Activated CD4-positive, alpha-beta memory T cell treated with anti-CD3 and anti-CD28 coated beads for 36 hours (primary cell): ENCODE measurements at places on chromosomes 2 and 18. TPM values are rescaled to one million over a fixed set of nuclear protein-coding genes. Genes with fewer than 3 reads are reported as not detected.

The TMEM200C gene
- total RNA-seq: not detected

The ACTR2 gene
- total RNA-seq: 406 TPM

The UGT1A8 gene
- not detected for total RNA-seq

The ABHD3 gene
- total RNA-seq: 22.1 TPM

The SOX11 gene
- total RNA-seq: not detected

The TIGD1 gene
- total RNA-seq: 7.2 TPM

The IGFBP5 gene
- total RNA-seq: not detected

The SESTD1 gene
- total RNA-seq: 11.6 TPM

The WIPF1 gene
- total RNA-seq: 170 TPM

The OST4 gene
- total RNA-seq: 307 TPM

The CHN1 gene
- total RNA-seq: 3.8 TPM

The ZNF396 gene
- total RNA-seq: 0.93 TPM

GRCh38 chr2:18861951-18862350 is 272.6 kb upstream of the NT5C1B start:
- no peak for DNase-seq

GRCh38 chr2:53234548-53234903 is 533.1 kb upstream of the CHAC2 start:
- no peak for DNase-seq

- peak; percentile 57 for DNase-seq
These were observed 47.5 kb upstream of the ACSL3 start for GRCh38 chr2:222813177-222813843.

DNA sequence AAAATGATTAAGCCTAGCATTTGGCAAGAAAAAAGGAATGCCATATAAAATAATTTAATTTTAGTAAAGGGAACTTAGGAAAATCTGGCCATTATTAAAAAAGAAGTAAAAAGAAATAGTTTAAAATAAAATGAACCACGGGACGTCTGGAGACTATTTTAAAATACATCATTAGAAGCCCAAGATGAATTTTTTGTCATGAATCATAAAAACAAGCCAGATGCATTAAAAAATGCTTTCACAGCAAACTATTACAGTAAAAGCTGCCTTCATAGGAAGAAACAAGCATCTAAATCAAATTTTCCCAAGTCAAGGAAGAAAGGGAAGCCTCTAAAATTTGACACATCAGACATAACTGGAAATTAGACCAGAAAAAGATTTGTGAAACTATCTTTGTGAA is 33.0 kb downstream of the COL5A2 start:
- no peak for DNase-seq

- DNase-seq: no peak
These were observed 27.3 kb upstream of the TNP1 start for GRCh38 chr2:216887138-216887537.

GRCh38 chr18:74598350-74599001 is 806 bp downstream of the ZNF407 start:
- DNase-seq: peak; percentile 78

DNA sequence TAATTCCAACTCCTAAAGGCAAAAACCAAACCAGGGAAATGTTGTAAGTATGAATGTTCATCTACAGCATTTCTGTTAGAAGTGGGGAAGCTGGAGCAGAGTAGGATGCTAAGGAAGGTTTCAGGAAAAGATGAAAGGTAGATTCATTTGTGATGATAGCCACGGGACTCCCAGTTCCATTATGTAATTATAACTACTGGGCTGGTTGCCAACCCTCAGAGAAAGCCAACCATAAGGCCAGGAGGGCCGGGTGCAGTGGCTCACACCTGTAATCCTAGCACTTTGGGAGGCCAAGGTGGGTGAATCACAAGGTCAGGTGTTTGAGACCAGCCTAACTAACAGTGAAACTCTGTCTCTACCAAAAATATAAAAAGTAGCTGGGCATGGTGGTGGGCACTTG is 288.9 kb upstream of the ETAA1 start:
- DNase-seq: no peak

- DNase-seq: no peak
These were observed 27.5 kb upstream of the POLE4 start for GRCh38 chr2:74930811-74931486.

- DNase-seq: no peak
These were observed 58.9 kb downstream of the TET3 start for GRCh38 chr2:74043345-74044329.

GRCh38 chr2:181241366-181241765 is 215.8 kb upstream of the ITGA4 start:
- DNase-seq: no peak

GRCh38 chr2:158191076-158191895 is 89.6 kb downstream of the UPP2 start:
- DNase-seq: peak; percentile 25

DNA sequence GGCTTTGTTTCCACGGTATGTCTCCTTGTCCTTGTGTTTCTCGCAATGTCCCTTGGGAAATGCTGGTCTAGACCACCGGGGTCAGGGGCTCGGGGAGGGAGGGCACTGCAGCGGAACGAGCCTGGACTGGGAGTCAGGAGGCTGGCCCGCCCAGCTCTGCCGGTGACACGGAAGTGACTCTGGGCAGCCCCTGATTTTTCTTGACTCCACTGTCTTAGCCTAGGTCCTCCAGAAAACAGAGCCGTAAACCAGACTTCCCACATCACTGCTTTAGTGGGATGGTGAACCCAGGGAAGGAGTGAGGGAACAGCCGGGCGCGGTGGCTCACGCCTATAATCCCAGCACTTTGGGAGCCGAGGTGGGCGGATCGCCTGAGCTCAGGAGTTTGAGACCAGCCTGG is 144.2 kb downstream of the ASB1 start:
- no peak for DNase-seq

GRCh38 chr18:13452871-13453680 is 234.5 kb downstream of the LDLRAD4 start:
- DNase-seq: no peak

DNA sequence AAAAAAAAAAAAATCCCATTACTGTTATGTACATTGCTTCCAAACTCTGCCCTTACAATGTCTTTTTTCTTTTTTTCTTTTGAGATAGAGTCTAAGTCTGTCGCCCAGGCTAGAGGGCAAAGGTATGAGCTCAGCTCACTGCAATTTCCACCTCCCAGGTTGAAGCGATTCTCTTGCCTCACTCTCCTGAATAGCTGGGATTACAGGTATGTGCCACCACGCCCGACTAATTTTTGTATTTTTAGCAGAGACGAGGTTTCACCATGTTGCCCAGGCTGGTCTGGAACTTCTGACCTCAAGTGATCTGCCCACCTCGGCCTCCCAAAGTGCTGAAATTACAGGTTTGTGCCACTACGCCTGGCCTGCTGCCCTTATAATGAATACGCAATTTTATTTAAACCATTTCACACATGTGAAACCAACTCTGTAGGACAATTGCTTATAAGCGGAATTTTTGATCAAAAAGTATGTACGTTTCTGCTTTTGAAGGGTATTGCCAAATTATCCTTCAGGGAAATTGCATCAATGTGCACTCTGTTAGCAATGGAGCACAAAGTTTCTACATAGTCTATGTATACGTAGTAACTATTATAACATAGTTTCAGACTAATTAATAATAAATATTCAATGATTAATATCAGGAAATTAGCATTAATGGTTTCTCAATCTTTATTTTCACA is 55.7 kb upstream of the ACTR3 start:
- no peak for DNase-seq

DNA sequence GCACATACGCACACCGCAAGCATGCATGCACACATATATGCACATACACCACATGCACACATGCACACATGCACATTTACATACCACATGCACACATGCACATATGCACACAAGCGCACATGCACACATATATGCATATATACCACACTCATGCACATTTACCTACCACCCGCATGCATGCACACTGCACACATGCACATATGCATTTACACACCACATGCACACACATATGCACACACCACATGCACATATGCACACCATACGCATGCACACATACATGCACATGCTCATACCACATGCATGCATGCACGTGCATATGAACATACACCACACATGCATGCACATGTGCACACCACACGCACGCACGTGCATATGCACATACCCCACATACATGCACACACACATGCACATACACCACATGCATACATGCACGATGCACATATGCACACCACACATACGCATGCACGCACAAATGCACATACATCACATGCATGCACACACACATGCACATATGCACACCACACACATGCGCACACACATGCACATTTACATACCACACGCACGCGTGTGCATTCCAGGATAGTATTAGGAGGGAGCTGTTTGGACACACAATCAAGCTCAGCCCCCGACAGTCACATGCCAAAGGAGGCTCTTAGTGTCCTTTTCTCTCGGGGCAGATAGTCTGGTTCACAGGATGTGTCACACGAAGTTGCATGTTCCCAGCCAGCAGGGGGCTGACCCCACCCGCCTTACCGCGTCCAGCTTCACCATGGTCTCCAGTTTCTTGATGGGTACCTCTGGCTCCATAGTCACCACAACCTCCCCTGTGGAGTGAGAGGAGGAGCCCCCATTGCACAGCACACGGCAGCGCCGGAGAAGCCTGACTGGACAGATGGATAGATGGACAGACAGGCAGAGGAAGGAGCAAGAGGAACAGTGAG is 5.9 kb downstream of the OTOF start:
- no peak for DNase-seq

DNA sequence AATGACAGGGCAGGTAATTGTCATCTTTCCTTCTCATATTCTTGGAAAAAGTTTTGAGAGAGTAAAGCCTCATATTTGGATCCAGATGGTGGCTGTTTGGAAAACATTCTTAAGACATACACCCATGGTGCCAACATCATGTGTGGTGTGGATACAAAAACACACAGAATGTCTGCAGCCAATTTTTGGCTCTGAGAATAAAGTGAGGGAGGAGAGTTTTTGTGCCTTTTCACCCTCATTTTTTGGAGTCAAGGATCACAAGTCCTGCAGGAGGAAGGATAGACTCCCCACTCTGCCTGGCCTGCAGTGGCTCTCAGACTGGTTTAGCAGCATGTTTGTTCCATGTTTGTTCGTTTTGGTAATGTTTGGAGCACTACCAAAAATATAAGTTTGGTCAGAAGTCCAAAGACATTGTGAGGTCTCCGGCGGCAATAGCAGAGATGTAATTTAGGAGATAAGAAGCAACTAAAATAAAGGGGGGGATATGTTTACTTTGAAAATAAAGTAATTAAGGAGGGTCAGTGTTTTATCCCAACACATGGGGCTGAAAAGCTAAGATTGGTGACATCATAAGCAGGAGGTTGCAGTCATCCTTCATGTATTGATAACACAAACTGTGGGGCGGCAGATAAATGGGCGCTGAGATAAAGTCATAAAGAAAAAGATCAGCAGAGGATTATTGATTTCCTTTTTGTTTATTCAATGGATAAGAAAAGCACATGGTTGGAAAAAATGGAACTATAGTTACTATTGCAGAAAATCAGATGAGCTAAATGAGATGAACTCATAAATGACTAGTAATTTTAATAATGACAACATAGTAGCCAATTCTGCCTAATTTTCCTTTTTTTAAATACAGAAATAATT is 655 bp downstream of the NOSTRIN start:
- no peak for DNase-seq
